Neural progenitor cell (in vitro differentiated cells): ENCODE measurements at places on chromosomes 5 and 9. TPM values are rescaled to one million over a fixed set of nuclear protein-coding genes. Genes with fewer than 3 reads are reported as not detected.

The MCTP1 gene
- 2.9 and 3.7 TPM in 2 replicates for total RNA-seq

GRCh38 chr9:129138476-129139232 lies 27.4 kb downstream of the PTPA start:
- DNase-seq, result no peak

The CARD9 gene
- total RNA-seq, result 0.96 TPM in 1 of 2 replicates, not detected in the other

DNA sequence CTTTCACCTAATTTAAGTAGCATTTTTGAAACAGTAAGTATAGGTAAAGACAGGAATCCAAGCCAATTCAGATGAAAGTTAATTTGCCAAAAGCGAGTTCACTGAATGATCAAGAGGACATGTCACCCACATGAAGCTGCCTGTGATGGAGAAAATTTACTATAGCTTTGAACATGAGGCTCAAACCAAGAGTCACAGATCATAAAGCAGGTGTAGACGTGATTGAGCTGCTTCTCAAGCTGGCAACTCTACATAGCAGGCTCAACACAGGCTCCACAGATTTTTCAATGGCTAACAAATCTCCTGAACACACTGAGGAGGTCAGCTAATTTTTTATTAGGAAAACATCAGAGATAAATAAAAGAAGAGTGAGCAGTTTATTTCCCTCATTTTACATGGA lies 173.7 kb downstream of the FAM114A2 start:
- no peak for DNase-seq

The ITGA1 gene
- 2.2 and 3.9 TPM in 2 replicates for total RNA-seq

GRCh38 chr5:88235346-88235745 lies 33.3 kb downstream of the TMEM161B start:
- DNase-seq, result peak; percentile 52

DNA sequence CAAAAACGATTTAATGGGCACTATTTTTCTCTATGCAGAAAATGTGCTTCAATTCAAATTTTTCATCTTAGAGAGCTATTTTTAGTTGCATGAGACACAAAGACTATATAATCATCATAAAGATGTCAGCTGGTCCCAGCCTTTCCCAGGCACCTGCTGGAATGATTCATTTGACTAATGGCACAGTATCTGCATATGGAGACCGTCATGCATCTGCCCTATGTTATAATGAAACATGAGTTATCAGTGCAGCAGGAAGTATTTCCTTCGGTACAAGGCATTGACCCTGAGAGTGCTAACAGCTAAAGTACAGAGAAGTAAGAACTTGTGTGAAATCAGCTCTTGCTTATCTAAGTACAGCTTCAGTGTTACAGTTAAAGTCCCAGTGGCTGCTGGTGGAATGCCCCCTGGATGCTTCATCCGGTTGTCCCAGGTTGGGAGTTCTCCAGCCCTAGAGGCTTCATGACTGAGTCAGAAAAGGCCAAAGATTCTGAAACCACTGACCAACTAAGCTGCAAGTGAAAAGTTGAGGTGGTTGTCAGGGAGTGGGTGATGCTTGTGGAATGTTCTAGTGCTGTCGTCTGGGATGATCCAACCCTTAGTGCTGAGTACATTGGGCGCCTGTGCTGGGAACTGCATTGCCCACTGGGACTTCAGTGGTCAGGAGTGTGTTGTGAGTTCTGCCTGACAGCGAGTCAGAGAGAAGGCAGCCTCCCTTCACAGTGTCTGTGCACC lies 57.2 kb downstream of the MTRR start:
- DNase-seq, result no peak

- DNase-seq, result no peak
These were observed 184.8 kb downstream of the MLLT3 start for GRCh38 chr9:20437476-20437875.

GRCh38 chr9:69861011-69861410 lies 40.4 kb downstream of the CFAP95 start:
- DNase-seq, result no peak

The KCNN2 gene
- total RNA-seq, result 5.2 and 6.2 TPM in 2 replicates

GRCh38 chr5:21212026-21212425 lies 1224.0 kb upstream of the CDH18 start:
- DNase-seq, result no peak

The SHISAL2B gene
- 10.4 and 17.8 TPM in 2 replicates for total RNA-seq

DNA sequence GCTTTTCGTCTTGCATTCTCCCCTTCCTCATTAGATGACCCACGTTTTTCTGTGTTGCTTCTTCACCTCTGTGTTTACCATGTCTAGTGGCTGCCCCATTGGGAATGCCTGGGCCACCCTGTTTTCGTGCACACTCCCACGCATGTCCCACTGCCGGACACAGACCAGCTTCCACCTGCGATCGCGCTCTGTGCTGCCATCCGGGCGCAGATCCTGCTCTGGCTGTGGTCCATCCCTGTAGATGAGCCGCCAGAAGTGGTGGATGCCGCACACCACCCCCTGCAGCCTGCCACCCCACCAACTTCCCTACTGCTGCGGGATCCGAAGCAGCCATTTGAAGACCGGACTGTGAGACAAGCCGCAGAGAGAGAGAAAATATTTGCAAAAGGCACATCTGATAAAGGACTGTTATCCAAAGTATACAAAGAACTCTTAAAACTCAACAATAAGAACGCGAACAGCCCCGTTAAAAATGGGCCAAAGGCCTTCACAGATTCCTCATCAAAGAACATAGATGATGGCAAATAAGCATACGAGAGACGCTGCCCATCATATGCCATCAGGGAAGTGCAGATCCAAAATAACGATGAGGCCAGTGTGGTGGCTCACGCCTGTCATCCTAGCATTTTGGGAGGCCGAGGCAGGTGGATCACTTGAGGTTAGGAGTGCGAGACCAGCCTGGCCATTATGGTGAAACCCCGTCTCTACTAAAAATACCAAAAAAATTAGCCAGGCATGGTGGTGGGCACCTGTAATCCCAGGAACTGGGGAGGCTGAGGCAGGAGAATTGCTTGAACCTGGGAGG lies 163.7 kb downstream of the COL23A1 start:
- no peak for DNase-seq

- DNase-seq, result no peak
These were observed 78.6 kb downstream of the FREM1 start for GRCh38 chr9:14831661-14832060.

DNA sequence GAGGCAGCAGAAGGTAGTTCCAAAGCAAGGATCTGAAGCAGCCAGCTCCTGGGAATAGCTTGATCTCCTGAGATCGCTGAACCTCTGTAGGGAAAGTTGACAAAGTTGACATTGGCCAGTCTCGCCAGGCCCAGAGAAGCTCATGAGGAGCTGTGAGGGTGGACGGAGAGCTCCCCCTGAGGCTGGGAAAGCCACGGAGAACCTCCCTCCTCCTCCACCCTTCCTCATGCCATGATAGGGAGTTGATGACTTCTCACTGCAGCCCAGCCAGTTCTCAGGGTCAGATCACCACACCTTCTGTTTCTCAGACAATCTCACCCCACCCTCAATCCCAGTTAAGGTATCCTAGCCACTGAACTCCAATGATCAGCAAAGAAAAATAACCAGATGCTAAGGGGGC lies 30.4 kb upstream of the KCNV2 start:
- DNase-seq, result no peak

The HRH2 gene
- 0.19 TPM in 1 of 2 replicates, not detected in the other for total RNA-seq

The ORM2 gene
- 0.43 TPM in 1 of 2 replicates, not detected in the other for total RNA-seq

The SRP19 gene
- 83.3 and 174 TPM in 2 replicates for total RNA-seq

- no peak for DNase-seq
These were observed 18.2 kb upstream of the ANP32B start for GRCh38 chr9:97964901-97965300.

DNA sequence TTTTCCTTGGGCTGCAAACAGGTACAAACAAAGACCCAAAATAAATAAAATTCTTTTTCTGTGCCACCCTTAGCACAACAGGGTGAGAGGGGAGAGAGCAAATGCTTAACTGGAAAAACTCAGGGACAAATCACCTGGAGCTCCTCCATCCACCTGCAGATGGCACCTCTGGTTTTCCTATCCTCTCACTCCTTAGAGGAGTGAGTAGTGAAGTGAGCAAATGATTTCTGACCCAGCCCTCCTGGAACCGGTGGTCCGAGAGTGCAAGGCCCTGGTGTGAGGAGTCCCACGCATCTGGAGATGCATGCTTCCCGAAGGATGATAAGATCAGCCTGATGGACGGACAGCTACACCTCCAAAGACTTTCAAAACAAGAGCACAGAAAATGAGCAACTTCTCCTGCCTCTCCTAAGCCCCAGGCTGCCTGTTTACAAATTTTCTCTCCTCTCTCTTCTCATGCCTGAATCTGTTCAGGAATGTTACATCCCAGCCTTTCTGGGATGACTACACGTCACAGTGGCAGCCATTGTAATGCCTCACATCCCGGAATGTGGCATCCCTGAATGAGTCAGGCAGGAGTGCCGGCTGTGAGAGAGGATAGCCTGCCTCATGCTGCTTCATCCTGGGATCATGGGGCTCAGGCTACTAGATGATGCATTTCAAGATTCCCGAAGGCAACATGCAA lies 86.4 kb downstream of the ADRB2 start:
- peak; percentile 87 for DNase-seq

DNA sequence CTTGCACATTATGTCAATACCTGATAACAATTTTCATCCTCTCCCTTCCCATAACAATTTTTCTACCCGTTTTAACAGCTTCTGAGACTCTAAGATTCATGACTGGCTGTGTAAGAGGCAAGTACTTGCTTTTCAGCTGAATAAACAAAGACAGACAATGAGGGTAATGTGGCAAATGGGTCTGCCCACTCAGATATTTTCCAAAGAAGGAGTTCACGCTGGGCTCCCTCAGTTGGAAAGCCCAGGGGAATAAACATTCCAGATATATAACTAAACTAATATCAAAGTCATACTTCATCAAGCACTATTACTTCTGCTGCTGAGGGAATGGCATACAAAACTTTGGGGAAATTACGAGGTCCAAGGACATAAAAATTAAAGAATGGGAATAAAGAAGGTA lies 24.4 kb downstream of the MEGF9 start:
- peak; percentile 46 for DNase-seq

The TOR1A gene
- 39.6 and 42.4 TPM in 2 replicates for total RNA-seq

- peak; percentile 31 for DNase-seq
These were observed 61.6 kb upstream of the SPTLC1 start for GRCh38 chr9:92176800-92177185.

- peak; percentile 83 for DNase-seq
These were observed at the start of gene SH3TC2 for GRCh38 chr5:149063017-149063687. Gene SH3TC2 (minus strand): TSS chr5:149063062. CDS start chr5:149063022, 40 bp downstream.

DNA sequence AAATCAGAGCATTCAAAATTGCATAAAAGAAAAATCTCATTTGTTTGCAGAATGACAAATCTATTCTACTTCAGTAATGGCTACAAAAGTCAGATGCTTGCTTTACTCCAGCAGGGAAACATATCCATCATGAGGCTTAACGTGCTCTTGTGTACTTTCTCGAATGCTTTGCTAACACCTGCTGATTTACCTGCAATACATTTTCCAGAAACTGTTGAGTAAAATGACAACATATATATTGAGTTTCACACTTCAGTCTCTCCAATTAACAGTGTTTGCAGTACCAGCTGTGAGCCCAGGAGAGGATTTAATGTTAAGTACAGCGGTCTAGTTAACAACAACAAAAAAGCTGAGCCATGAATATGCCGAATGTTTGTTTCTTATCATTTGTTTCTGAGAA lies 391.5 kb upstream of the SMC2 start:
- no peak for DNase-seq

The VCP gene
- total RNA-seq, result 238 and 309 TPM in 2 replicates

The NKD2 gene
- total RNA-seq, result 1.3 and 3.2 TPM in 2 replicates

- DNase-seq, result no peak
These were observed 3.8 kb downstream of the RANBP17 start for GRCh38 chr5:170865622-170866021.

- DNase-seq, result no peak
These were observed 336.2 kb downstream of the AGTPBP1 start for GRCh38 chr9:85405566-85405950.

DNA sequence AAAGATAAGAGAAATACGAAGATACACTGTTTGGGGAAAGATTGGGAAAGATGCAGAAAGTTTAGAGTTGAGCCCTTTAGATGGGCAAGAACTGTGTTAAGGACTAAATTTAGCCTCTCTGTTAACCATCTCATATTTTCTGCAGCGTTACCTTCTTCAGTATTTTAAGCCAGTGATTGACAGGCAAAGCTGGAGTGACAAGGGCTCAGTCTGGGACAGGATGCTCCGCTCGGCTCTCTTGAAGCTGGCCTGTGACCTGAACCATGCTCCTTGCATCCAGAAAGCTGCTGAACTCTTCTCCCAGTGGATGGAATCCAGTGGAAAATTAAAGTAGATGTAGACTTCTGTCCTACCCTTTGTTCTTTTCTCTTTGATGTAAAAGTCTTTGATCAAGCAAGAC lies 26.4 kb upstream of the LNPEP start:
- DNase-seq, result no peak

GRCh38 chr5:7393921-7394799 lies 1.8 kb upstream of the ADCY2 start:
- no peak for DNase-seq
